Lower leg skin (tissue), 4 donors: ENCODE measurements at places on chromosomes 13 and 19.

DNA sequence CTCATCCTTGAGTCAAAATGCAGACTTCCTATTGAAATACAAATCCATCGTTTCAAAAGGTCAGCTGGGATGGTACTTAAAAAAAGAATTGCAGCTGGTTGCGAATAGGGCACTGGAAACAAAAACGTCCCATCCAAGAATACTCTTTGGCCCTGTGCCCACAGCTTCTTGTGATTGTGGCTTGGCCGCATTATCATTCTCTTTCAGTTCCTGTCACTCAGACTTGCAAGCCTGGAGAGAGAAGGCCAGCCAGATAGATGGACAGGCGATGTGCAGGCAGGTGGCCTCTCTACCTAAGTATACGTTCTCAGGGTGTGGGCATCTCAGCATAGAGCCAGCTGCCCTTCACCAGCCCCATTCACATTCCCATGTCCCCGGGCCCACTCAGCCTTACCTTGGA is 208.5 kb upstream of the ZNF536 start:
- DNase-seq = no peak

DNA sequence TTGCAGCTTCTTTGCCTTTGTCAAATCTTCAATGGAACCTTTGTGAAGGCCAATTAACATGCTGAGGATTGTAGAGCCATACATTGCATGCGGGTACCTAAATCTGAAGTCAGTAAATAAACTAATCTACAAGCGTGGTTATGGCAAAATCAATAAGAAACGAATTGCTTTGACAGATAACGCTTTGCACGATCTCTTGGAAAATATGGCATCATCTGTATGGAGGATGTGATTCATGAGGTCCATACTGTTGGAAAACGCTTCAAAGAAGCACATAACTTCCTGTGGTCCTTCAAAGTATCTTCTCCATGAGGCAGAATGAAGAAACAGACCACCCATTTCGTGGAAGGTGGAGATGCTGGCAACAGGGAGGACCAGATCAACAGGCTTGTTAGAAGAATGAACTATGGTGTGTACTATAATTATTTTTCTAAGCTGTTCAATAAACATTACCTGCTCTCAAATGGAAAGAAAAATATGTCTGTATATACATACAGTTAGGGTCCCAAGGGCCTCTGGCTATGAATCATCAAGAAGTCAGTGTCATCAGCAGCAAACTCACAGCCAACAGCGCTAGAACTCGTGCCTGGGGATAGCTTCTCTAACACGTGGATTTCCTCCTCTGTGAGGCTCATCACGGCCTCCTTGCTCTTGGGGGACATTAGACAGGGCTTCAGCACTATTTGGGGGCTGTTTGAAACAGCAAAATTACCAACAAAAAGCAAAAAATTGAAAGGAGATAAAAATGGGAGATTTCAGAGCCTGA is 2.9 kb upstream of the CD70 start:
- DNase-seq = peak; percentile 4

- DNase-seq = peak; percentile 89
Measured at GRCh38 chr13:24271601-24272451, 37.6 kb upstream of the C1QTNF9 start.

DNA sequence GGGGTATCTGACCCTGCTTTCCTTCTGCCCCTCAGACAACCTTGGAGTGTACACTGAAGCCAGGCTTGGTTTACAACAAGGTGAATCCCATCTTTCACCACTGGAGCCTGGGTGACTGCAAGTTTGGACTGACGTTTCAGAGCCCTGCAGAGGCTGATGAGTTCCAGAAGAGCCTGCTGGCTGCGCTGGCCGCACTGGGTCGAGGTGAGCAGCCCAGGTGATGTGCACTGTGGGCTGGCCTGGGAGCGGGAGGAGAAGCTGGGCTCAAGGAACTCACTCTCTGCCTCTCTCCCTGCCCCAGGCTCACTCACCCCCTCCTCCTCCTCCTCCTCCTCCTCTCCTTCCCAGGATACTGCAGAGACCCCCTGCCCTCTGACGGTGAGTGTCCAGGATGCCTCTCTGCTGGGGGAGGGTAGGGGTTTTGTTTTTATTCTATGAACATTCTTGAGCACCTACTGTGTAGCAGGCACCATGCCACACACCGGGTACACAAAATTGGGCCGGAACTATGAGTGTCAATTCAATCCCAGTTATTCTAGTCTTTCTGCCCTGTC is 3.5 kb downstream of the SPRED3 start:
- no peak for DNase-seq

- peak; percentile 69 for DNase-seq
Measured at GRCh38 chr19:32881766-32882165, 12.2 kb upstream of the SLC7A9 start.

DNA sequence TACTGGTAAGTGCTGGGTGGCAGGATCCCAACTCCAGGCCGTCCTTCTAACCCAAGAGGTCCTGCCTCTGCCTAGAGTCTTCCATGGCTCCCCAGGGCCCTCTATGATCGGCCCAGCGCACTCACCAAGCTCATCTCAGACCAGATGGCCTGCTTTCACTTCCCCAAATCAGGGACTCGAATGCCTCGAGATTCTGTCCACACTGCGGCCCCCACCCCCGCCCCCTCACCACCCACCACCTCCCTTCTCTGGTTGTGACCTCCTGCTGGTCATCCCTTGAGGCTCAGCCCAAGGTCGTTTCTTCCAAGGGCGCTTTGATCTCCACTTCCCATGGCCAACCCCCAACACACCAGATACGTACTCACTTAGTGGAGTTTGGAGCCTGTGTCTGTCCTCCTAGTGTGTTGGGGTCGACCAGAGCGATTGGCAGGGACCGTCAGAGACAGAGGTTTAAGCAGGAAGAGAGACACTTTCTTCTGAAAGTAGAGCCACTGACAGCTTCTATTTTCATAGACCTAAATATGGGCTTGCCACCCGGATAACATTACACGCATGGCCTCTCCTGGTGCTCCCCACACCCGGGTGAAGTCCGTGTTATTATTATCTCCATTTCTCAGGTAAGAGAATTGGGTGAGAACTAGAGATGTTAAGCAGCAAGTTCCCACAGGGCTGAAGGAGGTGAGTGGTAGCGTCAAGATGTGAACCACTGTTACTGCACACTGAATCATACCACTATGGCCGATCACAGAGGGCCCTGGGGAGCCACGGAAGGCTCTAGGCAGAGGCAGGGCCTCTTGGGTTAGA is at the start of gene FCER2:
FCER2 (minus strand) TSS at position 478 of the 804 bp plus-strand sequence. CDS start 2,371 bp downstream, outside the sequence.
- DNase-seq = no peak

DNA sequence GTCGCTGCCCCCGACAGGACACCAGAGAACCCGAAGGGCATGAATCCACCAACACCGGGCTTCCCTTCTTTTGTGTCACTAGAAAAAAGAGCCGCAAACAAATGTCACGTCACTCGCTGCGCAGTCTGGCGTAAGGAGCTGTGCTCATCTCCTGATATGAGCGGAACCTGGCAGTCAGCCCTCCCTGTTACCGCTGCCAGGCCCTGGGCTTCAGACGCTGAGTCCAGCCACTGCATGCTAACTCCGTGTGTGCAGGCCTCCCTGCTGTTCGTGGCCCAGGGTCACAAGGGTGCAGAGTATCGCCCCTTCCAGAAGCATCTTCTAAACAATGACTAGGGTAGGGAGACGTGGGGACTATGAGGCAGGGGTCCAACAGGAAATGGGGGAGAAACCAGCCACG is 71.3 kb downstream of the SLC7A1 start:
- no peak for DNase-seq

DNA sequence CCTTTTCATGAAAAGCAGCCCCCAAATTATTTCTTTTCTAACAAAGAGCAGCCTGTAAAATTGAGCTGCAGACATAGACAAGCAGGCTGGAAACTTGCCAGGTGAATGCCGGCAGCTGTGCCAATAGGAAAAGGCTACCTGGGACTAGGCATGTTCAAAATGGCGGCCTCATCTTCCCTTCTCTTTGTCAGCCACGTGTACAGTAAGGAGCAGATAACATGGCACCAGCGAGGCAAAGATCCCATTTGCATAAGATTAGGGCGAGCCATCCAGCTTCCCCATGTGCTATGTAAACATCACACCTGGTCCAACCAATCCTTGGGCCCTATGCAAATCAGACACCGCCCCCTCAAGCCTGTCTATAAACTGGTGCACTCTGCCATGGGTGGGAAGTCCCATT is 31.2 kb upstream of the CACNA1A start:
- no peak for DNase-seq

- DNase-seq = no peak
Measured at GRCh38 chr19:13726323-13726722, 38.0 kb upstream of the MRI1 start.

- peak; percentile 90 for DNase-seq
Measured at GRCh38 chr19:7196763-7197118, 97.5 kb downstream of the INSR start.

- no peak for DNase-seq
Measured at GRCh38 chr13:51148952-51149573, 38.0 kb upstream of the C13orf42 start.

DNA sequence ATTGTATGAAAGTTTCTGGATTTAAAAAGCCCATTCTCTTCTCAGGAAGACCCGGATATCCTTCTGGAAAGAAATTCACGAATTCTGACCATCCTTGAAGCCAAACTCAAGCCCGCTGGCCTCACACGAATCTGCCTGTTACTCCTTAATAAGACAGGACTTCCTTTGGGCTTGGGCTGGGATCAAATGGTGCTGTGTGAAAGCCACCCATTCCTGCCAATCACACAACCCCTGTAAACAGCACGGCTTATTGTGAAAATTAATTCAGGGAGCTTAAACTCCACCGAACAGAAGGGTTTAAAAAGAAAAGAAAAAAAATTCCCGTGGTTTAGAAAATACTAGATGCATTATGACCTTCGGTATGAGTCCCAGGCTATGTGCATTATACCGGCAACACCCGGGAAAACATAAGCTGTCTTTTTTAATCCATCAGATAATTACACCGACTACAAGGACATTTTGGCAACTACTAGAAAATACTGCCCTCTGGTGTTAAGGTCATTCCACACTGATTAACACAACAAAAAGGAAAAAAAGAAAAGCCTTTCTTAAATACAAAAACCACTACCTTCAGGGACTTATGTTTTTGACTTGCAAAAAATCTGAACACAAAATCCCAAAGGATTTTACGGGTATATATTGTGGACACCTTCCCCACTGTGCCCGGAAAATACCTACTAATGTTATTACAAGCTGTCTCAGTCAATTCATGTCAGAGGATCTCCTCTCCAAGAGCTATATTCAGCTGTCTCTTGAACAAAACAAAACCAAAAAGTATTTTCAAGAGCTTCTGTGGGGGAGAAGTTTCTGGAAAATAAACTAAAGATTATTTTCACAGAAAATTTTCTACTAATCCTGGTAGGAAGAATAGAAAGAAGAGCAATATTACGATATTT is 76.0 kb upstream of the LSM14A start:
- no peak for DNase-seq

- no peak for DNase-seq
Measured at GRCh38 chr19:19654441-19654840, 9.0 kb downstream of the ATP13A1 start.

DNA sequence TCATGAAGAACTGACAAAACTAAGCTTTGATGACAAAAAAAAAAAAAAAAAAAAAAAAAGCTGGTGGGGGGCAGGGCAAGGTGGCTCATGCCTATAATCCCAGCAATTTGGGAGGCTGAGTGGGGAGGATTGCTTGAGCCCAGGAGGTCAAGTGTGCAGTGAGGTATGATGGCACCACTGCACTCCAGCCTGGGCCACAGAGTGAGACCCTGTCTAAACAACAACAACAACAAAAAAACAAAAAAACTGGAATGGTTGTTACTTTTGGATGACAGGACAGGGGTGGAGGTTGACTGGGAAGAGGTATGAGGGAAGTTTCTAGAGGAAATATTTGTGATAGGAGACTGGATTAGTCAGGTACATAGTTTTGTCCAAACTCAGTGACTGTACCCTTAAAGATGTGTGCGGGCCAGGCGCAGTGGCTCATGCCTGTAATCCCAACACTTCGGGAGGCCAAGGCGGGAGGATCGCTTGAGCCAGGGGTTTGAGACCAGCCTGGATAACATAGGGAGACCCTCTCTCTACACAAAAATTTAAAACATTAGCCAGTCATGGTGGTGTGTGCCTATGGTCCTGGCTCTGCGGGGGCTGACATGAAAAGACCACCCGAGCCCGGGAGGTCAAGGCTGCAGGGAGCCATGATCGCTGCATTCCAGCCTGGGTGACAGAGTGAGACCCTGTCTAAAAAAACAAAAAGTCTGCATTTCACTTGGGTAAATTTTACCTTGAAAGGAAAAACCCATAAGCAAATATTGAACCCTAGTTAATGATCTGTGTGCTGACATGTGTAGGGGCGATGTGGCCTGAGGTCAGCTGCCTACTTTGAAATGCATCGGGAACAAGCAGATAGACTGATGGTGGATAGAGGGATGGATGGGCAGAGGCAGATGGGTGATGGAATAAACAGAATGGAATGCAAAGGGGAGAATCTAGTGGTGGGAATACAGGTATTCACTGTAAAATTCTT is 37.0 kb downstream of the CERS4 start:
- no peak for DNase-seq

- no peak for DNase-seq
Measured at GRCh38 chr13:45590066-45590465, 25.5 kb downstream of the ERICH6B start.

DNA sequence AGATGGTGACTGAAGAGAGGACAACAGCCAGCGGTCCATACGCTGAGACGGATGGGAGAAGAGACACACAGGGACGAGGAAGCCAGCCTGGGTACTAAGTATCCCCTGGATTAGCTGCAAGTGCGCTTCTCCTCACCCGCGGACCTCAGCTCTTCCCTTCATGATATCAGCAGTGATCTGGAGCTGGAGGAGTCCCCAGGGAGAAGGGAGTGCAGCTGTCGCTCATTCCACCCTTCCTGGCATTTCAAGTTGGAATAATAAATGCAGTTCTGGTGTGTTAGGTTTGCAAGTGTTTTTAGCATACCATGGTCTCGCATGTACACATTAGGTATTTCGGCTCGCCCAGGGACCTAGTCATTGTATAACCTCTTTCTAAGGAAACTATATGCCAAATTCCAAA is 88.5 kb upstream of the C1QTNF9B start:
- DNase-seq = no peak

DNA sequence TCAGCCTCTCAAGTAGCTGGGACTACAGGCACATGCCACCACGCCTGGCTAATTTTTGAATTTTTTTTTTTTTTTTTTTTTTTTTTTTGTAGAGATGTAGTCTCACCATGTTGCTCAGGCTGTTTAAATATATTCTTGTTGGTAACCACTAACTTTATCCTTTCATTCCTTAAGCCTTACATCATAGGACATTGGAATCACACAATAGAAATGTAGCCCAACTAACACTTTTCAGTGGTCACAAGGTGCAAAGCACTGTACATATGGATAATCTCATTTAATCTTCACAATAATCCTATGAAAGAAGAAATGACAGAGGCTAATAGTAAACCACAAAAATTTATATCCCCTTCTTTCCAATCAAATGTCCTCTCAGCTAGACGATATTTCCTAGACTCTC is 417.8 kb upstream of the DACH1 start:
- DNase-seq = no peak
